ENCODE measurements at places on chromosomes 1 and 21.

- DNase-seq = no peak
These were observed 71.4 kb downstream of the MEGF6 start for GRCh38 chr1:3539707-3540425.

DNA sequence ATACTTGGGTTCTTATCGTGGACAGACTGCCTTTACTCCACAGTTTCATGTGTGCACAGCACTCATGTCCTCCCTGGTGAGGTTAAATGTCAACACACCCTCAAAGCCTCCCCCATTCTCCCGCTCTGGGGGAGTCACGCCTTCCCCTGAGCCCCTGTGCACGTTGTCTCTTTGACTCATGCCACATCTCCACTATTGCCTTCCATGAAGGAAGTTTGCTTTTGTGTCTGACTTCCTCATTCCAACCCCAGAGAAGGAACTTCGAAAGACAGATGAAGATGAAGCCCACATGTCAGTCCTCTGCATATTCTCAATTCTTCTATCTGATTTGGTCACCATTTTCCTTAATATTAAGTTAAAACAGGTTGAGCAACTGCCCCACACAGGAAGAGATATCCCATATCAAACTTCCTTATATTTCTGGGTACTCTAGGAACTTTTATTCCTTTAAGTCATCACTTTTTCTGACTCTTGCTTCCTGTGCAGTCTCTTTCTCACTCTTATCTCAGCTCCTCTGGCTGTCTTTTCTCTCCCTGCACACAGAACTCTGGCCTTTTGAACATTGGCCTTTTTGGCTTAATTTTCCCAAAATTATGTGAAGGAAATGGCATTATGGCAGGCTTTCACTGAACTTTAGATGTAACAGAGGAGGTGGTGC is 41.5 kb downstream of the C4BPA start:
- no peak for DNase-seq

DNA sequence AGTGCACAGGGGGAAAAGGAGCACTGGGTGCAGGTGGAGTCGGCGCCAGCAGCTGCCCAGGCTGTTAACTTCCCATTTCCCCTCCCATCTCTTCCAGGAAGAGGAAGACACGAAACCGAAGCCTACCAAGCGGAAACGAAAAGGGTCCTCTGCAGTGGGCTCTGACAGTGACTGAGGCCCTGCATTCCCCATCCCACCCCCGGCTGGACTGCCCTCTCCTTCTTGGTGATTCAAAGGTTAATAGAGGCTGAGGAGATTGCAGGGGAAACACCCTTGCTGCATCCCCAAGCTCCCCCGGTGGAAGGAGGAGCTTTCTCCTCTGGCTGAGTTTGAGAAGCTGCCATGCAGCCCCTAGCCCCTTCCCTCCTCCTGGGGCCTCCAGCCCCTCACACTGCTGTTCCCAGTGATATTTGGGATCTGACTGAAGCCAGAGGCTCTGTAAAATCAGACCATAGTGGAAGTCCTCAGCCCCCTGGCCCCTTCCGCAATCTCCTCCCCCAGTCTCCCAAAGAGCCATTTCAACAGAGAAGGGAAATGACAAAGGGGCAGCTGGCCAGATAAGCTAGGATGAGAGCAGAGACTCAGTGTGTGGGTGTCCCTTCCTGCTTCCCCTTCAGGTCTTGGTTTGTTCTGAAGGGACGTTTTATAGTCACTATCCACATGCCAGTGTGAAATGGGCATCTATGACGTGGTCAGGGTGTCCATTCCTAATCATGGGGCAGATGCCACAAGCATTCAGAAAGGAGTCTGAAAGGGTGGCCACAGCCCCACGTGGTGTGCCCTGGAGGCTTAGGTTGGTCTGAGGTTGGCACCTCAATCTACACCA is 1.9 kb upstream of the SLC27A3 start:
- no peak for DNase-seq

GRCh38 chr1:90295534-90295933 is 300.6 kb downstream of the ZNF326 start:
- DNase-seq = no peak

GRCh38 chr1:10059342-10059718 is 26.6 kb downstream of the UBE4B start:
- DNase-seq = no peak

DNA sequence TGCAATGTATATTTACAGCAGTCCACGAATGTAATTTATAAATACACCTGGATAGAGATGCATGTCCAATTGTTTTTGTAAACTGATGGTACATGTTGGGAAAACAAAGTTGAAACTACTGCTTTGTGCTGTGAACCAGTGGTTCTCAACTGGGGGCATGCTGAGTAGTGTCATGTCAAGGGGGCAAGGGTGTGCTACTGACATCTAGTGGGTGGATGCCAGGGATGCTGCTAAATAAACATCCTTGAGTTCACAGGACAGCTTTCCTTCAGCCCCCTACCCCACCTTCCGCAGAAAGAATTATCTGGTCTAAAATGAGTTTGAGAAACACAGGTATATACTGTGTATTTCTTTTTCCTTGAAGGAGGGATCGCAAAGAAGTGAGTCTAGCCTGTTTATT is 95.9 kb downstream of the RASAL2 start:
- DNase-seq = no peak

- DNase-seq = no peak
These were observed 63.6 kb upstream of the ERRFI1 start for GRCh38 chr1:8089535-8090228.

DNA sequence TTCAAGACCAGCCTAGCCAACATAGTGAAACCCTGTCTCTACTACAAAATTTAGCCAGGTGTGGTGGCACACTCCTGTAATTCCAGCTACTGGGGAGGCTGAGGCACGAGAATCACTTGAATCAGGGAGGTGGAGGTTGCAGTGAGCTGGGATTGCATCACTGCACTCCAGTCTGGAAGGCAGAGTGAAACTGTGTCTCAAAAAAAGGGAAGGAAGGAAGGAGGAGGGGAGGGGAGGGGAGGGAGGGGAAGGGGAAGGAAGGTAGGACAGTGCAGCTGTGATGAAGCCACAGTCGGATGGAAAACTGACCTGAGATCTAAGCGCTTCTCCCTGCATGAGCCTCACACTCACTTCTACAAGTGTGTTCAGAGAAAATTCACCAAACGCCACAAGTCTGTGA is 22.0 kb upstream of the FHAD1 start:
- DNase-seq = peak; percentile 47

- no peak for DNase-seq
These were observed 14.3 kb upstream of the DR1 start for GRCh38 chr1:93331412-93331811.

- no peak for DNase-seq
These were observed 397.4 kb downstream of the PTPRU start for GRCh38 chr1:29633771-29634170.

DNA sequence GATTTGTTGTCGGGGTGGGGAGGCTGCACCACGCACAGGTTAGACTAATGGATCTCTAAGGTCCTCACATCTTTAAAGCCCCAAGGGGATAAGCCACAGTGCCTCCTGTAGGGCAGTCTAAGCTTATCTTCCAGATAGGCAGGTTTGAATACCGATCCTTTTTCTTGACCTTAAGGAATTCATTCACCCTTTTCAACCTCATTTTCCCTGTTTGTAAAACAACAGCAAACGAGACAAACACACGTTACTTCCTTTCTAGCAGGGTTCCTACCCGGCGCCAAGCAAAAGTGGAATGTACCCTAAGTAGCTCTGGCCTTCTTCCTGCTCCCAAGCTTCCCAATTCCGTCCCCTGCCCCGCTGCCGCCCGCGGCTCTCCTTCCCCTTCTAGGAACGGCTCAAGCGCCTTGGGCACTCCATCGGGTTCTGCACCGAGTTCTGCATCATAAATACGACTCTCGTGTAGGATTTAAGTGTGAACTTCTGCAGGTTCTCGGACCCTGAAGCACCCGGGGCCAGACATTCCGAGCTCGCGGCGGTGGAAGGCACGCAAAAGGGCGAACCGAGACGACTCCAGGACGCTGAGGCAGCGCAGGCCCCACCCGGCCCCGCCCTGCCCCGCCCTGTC is 548 bp upstream of the CDC20 start:
- no peak for DNase-seq

GRCh38 chr1:234772345-234773147 is 162.6 kb upstream of the IRF2BP2 start:
- peak; percentile 79 for DNase-seq

DNA sequence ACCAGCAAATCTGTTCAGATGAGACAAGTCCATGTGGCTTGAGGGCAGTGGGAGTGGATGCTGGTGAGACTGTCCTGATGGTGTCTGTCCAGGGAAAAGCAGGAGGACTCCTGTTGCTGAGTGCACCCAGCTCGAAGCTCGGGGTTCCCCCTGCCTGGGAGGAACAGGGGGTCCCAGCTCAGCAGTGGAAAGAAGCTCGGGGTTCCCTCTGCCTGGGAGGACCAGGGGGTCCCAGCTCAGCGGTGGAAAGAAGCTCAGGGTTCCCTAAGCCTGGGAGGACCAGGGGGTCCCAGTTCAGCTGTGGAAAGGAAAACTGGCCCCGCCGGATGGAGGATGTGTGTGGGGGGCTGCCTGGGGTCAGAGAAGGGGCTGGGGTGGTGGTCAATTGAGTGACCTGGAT is 39.1 kb downstream of the CRYAA start:
- DNase-seq = peak; percentile 32

DNA sequence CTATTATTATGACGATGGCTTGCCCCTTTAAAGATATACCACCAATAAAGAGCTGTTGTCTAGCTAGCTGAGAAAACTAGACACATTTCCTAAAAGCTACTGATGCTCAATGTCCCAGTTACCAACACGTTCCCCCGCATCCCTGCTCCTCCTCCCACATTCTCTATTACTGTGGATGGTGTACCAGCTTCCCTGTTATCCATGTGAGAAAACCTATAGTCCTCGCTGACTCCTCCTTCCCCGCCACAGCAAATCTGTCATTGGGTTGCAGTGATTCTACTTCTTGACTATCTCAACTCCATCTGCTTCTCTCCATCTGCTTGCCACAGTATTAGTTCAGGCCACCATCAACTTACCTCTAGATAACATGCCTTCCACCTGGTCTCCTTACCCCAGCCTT is 337.5 kb downstream of the KCNH1 start:
- DNase-seq = no peak

- no peak for DNase-seq
These were observed 47.4 kb upstream of the OSBPL9 start for GRCh38 chr1:51569284-51570062.

DNA sequence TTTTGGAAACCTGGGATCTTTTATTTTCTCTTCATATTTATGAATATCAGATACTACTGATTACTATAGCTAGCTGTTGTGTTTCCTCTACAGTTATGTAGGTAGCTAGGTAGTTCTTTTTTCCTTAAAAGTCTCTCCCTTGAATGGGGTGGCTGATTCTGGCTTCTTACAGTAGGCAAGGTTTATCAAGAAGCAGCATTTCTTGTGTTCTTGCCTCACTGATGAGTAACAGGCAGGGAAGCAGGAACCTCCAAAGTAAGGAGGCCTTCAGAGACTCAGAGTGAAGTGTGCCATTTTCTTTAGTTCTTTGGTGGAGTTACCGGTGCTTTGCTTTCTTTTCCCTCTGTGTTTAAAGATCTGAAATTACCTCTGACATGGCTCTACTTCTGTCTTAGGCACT is 56.0 kb downstream of the ZMYM4 start:
- DNase-seq = no peak

DNA sequence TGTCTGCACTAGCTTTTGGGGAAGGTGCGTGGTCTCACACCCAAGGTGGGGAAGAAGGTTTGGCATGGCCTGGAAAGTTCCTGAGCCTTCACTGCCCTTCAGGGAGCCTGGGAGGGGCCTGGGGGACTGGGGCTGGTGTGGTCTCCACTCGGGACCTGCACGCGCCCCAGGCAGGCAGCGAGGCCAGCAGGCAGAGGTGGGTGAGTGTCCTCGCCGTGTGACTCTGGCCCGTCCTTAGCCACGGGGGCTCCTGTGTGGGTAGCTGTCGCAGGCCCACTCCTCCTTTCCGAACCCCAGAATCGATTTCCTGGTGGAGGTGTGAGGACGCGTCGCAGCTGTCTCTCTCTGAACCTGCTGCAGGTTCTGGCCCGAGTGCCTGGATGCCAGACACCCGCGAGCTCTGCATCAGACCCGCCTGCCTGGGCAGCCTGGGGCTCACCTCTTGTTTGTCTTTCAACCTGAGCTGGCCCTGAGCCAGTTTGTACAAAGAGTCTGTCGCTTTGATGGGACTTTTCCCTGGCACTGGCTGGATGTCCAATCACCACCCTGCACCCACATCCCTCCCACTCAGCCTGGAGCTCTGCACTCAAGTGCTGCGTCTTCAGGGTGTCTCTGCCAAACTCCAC is 36.0 kb upstream of the SLC19A1 start:
- DNase-seq = peak; percentile 55

DNA sequence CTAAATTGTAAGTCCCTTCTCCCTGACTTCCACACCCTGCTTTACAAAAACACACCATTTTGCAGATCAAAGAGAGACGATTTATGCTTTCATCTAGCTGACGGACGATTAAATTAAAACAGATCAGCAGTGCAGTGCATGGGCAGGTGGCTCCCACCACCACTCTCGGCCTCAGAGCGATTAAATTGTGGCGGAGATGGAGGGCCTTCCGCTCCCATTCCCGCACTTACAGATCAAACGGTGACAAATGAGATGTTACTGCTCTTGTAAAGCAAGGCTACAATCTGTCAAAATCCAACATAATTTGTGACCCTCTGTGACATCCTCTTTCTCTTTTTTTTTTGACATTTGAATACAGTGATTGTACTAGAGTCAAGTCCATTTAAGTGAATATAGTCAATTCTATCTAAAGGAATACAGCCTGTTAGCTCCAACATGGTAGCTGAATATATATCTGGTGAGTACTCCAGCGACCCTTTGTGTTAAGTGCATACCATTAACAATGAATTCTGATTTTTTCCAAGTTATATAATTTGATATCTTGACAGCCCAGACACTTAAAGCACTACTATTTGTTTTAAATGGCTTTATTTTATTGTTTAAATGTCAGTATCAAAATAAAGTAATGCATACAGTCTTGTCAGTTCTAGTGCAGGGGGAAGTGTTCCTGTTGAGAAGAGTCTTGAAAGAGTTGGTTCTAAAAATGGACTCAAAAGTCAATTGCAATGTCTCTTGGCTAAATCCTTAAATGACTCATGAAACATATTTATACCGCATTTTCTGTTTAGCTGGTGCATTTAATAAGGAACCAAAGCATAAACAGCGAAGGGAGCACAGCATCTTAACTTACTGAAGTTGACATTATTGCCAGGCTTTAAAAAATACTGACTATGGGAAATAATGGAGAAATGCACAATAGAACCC is 109.0 kb downstream of the ESRRG start:
- no peak for DNase-seq

DNA sequence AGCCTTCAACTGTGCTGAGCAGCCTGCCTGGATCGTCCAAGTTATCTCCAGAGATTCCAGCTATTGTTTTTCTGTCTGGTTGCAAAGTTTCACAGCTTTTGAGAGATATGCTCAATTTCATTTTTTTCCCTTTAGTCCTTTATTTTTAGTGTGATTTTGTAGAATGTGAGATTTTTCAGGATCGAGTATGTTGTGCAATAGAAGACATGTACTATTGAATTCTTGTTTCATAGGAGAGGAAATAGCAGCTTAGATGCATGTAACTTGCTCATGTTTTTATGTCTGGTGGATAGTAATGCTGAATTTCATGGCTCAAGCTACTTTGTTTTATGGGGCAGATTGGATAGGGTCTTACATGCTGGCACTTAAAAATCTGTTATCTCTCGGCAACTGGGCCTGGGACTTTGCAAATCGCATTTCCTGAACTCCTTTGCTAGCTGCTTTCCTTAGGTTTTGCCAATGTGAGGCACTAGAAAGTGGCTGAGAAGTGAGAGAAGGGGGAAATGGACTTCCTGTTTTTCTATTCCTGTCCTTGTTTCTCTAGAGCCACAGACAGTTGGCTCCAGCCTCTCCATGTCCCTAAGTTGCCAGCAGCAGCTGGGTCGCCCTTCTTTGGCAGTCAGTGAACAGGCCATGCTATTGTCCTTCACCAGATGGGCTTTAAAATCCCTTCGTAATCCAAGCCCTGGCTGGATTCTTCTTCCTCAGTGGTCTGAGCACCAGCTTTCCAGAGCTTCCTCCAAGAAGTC is 101.4 kb upstream of the PDE4B start:
- DNase-seq = no peak
